ENCODE measurements at places on chromosomes 1 and 21.

GRCh38 chr1:236518322-236518721 is 5.5 kb upstream of the LGALS8 start:
- no peak for DNase-seq

DNA sequence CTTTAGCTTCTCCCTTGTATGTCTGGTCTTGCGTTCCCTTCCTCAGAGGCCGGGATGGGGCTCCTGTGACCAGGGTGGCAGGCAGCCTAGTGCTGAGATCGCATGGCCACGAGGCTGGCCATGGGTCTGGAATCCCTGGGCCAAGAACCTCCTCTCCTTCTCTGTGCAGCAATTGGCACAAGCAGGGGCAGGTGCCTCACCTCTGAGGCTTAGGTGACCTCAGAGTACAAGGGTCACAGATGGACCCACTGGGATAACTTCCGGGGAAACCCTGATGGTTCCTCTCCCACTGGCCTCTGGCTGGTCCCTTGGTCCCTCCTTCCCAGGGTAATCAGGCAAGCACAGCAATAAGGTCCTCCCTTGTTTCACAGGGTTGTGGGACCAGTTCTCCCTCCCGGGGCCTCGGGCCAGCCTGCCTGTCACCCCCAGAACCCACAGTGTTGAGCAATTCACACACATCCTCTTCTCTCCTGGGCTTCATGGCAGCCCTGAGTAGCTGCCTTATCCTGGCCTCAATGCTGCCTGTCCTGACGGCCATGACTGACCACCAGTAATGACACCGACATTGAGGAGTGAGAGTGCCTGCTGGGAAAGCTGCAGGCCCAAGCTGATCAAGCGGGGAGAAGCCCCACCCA is 38.6 kb downstream of the BMP8A start:
- DNase-seq = no peak

DNA sequence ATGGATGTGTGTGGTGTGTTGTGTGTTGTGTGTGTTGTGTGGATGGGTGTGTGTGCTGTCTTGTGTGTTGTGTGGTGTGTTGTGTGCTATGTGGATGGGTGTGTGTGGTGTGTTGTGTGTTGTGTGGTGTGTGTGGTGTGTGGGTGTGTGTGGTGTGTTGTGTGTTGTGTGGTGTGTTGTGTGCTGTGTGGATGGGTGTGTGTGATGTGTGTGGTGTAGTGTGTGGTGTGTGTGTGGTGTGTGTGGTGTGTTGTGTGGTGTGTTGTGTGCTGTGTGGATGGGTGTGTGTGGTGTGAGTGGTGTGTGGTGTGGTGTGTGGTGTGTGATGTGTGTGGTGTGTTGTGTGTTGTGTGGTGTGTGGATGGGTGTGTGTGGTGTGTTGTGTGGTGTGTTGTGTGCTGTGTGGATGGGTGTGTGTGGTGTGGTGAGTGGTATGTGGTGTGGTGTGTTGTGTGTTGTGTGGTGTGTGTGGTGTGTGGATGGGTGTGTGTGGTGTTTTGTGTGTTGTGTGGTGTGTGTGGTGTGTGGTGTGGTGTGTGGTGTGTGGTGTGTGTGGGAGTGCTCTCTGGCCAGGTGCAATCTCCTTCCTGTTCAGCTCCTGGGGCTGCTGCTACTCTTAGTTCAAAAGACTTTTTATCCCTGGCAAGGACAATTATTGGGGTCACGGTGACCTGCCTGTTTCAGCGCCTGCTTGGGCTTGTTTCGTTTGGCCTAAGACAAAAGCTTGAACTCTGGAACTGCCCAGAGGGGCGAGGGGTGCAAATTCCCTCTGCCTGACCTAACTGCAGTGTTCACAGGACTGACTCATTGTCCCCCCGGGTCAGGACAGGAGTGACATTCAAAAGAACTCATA is 101.1 kb downstream of the UBIAD1 start:
- DNase-seq = peak; percentile 22

- no peak for DNase-seq
Observed at GRCh38 chr1:162912061-162912667, 51.2 kb upstream of the CCDC190 start.

DNA sequence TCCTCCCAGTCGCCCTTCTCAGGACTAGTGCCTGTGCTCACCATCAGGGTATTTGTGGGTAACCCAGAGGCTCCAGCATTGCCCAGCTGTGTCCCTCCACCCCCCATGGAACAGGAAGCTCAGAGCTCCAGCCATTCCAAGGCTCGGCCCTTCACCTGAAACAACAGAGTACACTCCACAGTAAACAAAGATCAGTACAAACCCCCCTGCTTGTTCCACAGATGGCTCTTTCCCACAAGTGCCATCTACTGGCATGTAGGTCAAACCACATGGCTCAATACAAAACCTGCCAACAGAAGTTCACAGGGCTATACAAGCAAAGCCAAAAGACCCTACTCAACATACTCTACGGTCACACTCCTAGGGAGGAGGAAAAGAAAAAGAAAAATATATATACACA is 258.7 kb downstream of the AGBL4 start:
- DNase-seq = no peak

DNA sequence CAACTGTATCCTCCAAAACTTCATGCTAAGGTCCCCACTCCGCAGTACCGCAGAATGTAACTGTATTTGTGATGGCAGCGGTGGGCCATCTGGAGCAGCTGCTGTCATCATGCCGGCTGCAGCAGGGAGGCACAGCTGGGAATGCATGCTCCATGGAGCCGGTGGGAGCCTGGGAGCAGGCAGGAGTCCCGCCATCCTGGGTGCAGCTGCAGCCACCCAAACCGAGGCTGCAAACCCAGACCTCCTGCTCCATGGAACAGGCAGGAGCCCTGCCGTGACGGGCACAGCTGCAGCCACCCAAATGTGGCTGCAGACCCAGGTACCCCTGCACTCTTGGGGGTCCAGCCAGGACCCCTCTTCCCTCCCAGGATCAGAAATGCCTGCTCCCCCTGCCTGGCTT is 80.3 kb downstream of the SCMH1 start:
- no peak for DNase-seq

Measured in DND-41 (cell line).